ENCODE measurements at places on chromosomes 4 and X.

GRCh38 chrX:10618961-10619360, 1.4 kb downstream of the MID1 start:
- no peak for DNase-seq

- DNase-seq = no peak
These were observed 16.5 kb upstream of the SYNPO2 start for GRCh38 chr4:118872181-118872580.

GRCh38 chr4:10673817-10674369, 10.7 kb downstream of the CLNK start:
- no peak for DNase-seq

- DNase-seq = no peak
These were observed 40.1 kb downstream of the UGT2B17 start for GRCh38 chr4:68535974-68536373.

GRCh38 chrX:153494541-153495361, at the start of gene BGN:
TSS of gene BGN (plus strand) at chrX:153494980. CDS start at chrX:153504632, 9,652 bp downstream.
- DNase-seq = no peak

DNA sequence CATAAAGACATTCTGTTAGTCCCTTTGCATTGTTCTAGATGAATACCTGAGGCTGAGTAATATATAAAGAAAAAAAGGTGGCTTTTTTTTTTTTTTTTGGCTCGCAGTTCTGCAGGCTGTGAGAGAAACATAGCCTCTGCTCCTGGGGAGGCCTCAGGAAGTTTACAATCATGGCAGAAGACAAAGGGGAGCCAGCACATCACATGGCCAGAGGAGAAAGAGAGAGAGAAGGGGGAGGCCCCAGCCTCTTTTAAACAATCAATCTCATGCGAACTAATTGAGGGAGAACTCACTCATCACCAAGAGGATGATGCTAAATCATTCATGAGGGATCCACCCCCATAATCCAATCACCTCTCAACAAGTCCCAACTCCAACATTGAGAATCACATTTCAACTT, 364.0 kb upstream of the EPHA5 start:
- no peak for DNase-seq

- DNase-seq = no peak
These were observed 1928.2 kb upstream of the TENM3 start for GRCh38 chr4:180314972-180315371.

DNA sequence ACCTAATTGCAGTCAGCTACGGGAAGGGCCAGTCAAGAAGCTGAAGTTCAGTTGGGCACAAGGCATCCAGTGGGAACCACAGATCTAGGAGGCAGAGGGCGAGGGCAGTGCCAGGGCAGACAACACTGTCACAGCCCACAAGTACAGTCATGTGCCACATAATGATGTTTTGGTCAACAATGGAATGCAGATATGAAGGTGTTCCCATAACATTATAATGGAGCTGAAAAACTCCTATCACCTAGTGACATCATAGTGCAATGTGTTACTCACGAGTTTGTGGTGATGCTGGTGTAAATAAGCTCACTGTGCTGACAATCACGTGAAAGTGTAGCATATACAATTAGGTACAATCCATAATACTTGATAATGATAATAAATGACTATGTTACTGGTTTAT, 4.5 kb upstream of the TMEM255A start:
- DNase-seq = no peak

GRCh38 chr4:114598191-114599121, at the start of gene UGT8:
TSS of gene UGT8 (plus strand) at chr4:114598807. CDS start at chr4:114622881, 24,074 bp downstream.
- no peak for DNase-seq

GRCh38 chrX:39714471-39714870, 383.3 kb downstream of the BCOR start:
- no peak for DNase-seq

DNA sequence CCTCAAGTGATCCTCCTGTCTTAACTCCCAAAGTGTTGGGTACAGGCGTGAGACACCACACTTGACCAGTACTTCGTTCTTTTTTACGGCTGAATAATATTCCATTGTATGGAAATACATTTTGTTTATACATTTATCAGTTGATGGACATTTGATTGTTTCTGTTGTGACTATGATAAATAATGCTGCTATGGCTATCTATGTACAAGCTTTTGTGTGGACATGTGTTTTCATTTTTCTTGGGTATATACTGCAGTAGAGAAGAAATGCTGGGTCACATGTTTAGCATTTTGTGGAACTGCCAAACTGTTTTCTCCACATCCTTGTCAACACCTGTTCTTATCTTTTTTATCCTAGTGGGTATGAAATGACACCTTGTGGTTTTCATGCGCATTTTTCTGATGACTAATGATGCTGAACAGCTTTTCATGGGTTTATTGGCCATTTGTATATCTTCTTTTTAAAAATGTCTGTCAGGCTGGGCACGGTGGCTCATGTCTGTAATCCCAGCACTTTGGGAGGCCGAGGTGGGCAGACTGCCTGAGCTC, 37.3 kb downstream of the SAT1 start:
- DNase-seq = no peak

GRCh38 chr4:181548873-181549575, 694.2 kb upstream of the TENM3 start:
- DNase-seq = no peak

DNA sequence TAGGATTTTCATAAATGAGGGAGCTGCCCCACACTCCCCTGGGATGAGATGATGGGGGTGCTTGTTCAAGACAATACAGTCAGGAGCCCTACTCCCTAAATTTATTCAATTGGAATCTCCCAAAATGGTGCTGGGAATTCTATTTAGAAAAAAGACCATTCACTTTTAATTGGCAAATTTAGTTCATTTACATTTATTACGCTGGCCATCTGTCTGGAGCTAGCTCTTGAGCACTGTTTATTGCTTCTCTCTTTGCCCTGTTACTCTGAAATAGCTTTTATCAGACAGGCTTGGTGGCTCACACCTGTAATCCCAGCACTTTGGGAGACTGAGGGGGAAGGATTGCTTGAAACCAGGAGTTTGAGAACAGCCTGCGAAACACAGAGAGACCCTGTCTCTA, 2.0 kb upstream of the ARSD start:
- no peak for DNase-seq

- no peak for DNase-seq
These were observed 323.0 kb downstream of the HS3ST1 start for GRCh38 chr4:11105715-11106114.

- no peak for DNase-seq
These were observed 4.6 kb downstream of the TXK start for GRCh38 chr4:48129307-48130014.

DNA sequence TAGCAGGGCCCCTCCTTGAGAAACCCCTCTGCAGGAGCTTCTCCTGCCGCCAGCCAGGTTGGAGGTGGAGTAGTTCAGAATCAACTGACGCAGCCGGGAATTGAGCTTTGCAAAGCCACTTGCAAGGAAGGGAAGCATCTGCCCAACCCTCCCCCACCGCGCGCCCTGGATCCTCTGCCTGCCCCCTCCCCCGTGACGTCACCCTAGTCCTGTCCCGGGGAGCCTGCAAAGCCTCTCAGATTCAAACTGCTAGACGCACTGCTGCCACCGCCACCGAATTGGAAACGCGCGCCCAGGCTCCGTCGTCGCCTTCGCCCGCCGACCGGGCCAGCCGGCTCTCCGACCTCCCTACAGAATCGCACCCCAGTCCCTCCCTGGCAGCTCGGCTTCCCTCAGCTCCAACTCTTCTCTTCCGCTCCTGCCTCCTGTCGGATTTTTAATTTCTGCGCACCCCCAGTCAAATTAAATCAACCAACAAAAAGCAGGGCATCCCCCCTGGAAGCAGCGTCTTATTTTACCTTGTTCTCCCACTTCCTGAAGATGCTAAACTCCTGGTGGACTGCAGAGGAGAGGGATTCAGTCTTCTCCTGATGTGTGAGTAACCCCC, 3.8 kb downstream of the SLITRK2 start:
- no peak for DNase-seq

DNA sequence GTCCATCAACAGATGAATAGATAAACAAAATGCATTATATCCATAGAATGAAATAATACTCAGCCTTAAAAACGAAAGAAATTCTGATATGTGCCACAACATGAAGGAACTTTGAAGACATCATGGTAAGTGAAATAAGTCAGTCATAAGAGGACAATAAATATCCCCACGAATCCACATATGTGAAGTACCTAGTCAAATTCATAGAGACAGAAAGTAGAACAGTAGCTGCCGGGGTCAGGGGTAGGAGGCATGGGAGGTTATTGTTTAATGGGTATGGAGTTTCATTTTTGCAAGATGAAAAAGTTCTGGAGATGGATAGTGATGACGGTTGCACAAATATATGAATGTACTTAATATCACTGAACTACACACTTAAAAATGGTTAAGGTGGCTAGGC, 151.6 kb upstream of the MAP3K15 start:
- DNase-seq = no peak

DNA sequence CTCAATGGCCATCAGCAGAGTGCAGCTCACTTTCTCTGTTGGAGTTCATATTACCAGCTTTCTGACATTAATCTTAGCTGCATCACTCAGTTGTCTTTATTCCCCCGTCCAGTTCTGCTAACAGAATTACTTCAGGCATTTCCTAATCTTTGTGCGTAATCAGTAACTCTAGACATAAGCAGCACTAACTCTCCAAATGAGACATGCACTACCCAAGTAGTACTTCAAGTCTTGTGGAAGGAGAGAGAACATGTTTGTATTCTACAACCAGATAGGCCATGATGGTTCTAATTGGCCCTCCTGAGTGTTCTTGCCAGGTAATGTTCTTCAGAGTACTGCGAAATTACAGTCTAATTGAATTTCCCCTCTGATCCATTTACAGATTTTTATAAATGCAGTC, 448.5 kb upstream of the RPS6KA3 start:
- DNase-seq = no peak

GRCh38 chr4:155615081-155615887, 51.4 kb upstream of the GUCY1A1 start:
- DNase-seq = no peak
